ENCODE measurements at places on chromosomes 12 and 14. TPM values are rescaled to one million over a fixed set of nuclear protein-coding genes. Genes with fewer than 3 reads are reported as not detected.

DNA sequence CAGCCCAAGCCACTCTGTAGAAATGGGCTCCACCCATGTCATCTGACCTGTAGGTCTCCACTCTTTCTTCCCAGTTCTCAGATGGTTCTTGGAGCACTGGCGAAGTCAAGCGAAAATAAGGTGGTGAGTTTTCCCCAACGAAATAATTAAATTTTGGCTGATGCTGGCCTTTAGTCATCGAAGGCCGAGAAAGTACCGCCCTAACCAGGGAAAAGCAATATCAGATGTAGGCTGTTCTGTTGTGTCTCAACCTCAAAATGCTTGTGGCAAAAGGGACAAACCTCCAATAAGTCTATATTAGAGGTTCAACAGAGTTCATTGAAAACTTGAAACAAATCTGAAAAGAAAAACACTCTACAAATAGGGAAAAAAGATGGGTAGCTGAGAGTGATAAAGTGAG lies 48.6 kb upstream of the BCAT1 start:
- no peak for DNase-seq

DNA sequence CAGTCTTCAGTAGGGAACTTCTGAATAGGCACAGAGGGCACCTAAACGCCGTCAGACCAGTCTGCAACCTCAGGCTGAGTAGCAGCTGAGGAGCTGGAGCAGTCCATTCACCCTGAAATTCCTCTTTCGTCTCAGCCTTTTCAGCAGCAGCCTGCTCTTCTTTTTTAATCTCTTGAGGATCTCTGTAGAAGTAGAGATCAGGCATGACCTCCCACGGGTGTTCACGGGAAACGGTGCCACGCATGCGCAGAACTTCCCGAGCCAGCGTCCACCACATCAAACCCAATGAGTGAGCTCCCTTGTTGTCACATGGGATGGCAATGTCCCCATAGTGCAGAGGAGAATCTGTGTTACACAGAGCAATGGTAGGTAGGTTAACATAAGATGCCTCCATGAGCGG lies 11.1 kb upstream of the MARK3 start:
- peak; percentile 56 for DNase-seq

DNA sequence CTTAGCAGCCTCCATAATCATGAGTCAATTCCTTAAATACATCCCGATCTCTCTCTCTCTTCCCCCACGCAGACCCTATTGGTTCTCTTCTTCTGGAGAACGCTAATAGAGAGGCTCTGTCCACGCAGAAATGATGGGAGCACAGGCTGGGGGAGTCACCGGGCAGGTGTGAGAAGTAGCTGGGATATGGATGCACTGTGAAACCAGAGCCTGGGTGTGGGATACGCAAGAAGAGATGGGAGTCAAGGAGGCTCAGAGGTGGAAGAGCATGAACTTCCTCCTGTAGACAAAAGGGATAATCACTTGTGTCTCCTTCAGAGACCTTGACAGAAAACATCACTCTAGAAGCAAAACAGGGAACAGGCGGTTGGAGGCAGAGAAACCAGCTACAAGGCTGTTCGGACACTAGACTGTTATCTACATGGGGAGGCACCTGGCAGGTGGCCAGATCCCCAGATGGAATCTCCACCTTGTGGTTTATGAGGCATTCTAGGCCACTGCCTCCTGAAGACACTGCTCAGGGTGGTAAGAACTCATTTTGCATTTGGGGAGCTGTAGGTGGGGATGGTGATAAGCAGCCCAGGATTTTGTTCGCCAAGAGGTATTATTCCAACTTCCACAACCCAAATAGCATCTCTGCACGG lies 7.2 kb upstream of the SELPLG start:
- DNase-seq: peak; percentile 64

DNA sequence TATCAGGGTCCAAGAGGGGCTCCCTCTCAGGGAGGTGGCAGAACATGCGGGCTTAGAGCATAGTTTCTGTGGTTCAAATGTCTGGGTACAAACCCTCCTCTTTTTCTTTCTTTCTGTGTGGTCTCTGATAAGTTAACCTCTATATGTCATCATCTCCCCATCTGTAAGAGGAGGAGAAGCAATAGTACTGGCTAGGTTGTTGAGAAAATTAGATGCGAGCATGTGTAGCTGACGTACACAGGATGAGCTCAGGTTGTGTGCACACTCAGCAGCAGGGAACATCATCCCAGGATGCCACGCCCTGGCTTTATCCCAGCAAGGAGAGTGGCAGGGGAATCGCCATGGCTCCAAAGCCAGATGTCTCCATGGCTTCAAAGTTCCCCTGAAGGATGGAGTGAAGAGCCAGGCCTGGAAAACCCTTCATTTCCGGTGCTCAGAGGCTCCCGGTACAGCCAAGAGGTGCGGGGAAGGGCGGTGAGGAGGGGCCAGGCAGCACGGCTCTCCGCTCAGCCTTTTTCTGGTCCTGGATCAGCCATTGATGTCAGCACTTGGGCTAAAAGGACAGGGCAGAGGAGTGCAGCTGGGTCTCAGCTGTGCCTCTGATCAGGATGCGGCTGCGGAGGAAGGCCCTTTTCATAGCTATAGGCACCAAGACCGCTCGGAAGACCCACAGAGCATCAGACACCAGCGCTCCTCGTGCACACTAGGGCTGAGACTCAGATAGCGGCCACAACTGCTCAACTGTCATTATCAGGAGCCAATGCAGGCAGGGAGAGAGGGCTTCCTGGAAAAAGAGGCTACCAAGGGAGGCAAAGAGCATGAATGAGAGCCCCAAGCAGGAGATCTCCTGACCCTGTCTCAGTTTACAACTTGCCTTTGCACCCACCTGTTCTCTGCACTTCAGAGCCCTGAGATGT lies 41.5 kb downstream of the ARL6IP4 start:
- no peak for DNase-seq

DNA sequence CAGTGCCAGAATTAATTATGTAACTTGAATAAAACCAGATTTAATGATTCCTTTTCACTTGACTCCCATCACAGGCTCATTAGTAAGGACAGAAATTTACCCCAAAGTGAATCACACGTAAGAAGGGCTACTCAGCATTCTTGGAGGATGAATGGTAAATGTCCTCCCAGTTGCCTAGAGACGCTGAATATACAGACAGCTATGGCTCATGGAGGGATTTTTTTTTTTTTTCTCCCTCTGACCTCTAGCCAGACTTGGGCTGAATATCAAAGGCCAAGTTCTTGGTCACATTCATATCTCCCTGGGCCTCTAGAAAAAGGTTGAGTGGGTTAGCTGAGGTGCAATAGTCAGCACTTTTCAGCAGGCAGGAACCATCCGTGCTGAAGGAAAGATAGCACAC lies 77.5 kb downstream of the PHLDA1 start:
- no peak for DNase-seq

GRCh38 chr12:68102163-68102562 lies 57.4 kb downstream of the IFNG start:
- DNase-seq: no peak

The PLBD1 gene
- total RNA-seq: not detected

The CLEC4C gene
- total RNA-seq: not detected

The TSPAN19 gene
- total RNA-seq: not detected

Data from Karpas-422 (cell line).